G401 (cell line): ENCODE measurements at places on chromosomes 7 and 10.

- no peak for DNase-seq
Observed at GRCh38 chr10:131574363-131574706, 262.8 kb upstream of the TCERG1L start.

- no peak for DNase-seq
Observed at GRCh38 chr10:122140461-122140902, 130.6 kb upstream of the BTBD16 start.

DNA sequence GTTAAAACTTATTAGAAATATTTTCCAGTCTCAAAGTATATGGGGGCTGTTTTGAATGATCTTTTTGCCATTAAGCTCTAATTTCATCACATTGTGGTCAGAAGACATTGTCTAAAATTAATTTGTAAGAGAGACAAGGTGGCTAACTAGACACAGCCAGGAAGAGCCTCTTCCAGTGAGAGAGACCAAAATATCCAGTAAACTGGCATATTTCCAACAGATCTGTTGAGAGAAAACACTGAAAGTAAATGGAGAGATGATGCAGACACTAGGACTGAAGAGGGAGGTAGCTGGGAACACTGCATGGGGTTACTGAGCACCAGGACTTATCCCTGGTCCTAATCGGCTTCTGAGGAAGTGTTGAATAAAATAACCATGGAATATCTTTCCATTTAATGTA, 101.5 kb upstream of the TAS2R16 start:
- peak; percentile 80 for DNase-seq

GRCh38 chr10:68897336-68897741, 3.8 kb upstream of the DDX50 start:
- DNase-seq: peak; percentile 78

- no peak for DNase-seq
Observed at GRCh38 chr7:157495594-157495993, 158.8 kb downstream of the DNAJB6 start.

DNA sequence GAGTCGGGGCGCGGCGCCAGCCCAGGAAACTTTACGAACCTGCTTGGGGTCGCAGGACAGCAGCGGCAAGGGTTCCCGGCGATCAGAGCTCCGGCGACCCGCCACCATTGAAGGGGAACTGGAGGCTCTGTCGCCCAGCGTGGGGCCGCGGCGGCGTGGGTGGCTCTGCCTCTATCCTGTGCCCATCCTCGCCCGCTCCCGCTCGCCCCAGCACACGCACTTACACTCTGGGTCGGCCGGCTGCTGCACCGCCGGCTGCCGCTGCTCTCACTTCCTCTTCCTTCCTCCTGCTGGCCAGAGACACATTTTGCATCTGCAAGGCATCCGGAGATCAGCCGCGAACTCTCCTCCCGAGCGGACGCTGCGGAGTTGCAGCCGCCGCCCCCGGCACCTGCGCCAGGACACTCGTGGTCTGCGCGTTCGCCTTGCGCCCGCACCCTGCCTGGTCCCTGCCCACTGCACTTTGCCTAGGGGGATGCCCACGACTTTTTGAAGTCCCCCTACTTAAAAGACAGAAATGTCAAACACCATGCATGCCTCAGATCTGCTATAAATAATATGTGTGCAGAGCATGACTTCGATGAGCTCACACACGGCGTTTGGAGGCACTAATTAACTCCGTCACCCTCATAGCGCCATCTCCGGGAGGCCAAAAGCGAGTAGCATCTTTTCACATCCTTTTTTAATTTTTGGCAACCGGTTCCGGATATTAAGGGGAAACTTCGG, at the start of gene ELMO1:
ELMO1 (minus strand) TSS at position 229 of the 726 bp plus-strand sequence. CDS start 106,174 bp downstream, outside the sequence.
- DNase-seq: peak; percentile 8

DNA sequence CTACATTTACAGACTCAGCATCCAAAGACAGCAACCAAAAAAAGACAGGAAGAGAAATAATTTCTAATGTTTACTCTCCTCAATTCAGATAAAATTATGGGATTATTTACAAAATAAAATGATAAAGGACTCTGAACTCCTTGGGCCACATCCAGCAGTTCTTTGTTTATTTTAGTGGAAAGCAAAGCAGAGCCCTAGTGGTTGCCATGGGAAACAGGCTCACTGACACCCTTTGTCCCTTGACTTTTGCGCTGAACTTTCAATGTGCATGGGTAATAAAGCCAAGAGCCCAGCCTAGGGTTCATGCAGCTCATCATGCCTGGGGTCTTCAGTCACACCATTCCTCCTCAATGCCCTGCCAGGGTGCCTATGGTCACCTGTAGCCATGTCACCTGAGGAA, 442.6 kb upstream of the IGFBP3 start:
- DNase-seq: no peak

DNA sequence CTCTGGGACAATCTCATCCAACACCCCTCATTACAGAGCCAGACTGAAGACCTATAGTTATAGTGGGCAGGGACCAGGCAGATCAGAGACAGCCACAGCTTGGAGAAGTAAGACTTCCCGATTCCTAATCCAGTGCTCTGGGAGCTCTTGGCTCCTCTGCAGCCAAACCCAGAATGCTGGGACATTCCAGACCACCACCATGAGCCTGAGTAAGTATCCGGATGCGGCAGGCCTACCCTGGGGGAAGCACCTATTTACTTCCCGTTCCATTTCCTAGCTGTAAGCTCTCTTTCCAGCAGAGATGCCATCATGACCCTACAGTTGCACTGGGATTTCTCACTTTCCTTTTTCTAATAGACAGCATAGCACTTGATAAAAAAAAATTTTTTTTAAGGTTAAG, 16.4 kb downstream of the HIP1 start:
- no peak for DNase-seq

GRCh38 chr10:121285406-121286196, 312.6 kb downstream of the FGFR2 start:
- no peak for DNase-seq

GRCh38 chr10:48444266-48444665, 137.8 kb downstream of the MAPK8 start:
- DNase-seq: peak; percentile 18

- DNase-seq: no peak
Observed at GRCh38 chr10:112851181-112851580, 98.9 kb upstream of the TCF7L2 start.

GRCh38 chr10:116627386-116627933, 6.7 kb downstream of the PNLIPRP2 start:
- DNase-seq: no peak

GRCh38 chr10:120392671-120393079, 64.4 kb upstream of the PLPP4 start:
- no peak for DNase-seq

DNA sequence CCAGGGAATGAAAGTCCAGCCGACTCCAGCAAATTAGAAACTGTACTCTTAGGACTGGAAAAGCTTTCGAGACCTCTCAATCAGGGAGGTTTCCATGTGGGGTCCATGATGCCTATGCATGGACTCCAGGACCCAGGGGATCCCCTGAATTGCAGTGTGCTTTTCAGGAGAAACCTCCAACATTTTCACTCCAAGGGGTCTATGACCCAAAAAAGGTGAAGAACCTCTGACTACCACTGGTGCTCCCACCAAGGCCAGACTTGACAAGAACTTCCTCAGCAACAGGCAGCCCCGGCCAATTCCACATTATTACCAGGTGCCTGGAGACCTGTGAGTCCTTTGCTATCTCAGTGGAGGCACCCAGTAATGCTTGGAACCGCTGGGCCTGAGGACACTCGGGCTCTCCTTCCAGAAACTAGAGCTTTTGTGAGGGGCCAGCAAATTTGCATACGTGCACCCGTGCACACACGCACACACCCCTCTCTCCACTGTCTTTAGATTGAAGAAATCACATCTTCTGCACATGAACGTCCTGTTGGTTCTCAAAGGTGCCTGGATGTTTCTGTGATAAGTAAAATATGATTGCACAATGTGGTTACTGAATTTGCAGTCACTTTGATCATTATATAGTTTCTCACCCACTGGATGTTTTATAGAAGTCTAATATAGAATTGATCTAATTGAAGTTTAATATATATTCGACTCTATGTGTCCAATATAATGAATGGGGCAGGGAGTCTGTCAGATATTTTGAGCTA, 54.7 kb downstream of the SYPL1 start:
- DNase-seq: no peak

DNA sequence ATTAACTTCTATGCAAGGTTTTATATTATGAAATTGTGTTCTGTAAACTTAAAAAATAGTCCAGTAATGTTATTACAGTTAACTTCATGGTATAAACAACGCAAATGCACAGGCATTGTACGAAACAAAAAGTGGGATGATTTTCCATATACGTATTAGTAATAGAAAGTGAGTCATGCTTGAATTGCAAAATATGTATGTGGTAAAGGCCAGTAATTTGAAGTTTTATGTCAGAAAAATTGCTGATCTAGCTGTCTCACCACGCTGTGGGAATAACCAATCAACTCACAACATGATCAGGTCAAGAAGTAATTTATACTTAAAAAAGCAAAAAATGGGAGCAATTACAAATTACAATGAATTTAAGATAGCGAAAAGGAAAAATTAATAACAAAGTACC, 37.0 kb upstream of the GLI3 start:
- no peak for DNase-seq

GRCh38 chr7:117875566-117875965, 2.3 kb upstream of the CTTNBP2 start:
- no peak for DNase-seq

DNA sequence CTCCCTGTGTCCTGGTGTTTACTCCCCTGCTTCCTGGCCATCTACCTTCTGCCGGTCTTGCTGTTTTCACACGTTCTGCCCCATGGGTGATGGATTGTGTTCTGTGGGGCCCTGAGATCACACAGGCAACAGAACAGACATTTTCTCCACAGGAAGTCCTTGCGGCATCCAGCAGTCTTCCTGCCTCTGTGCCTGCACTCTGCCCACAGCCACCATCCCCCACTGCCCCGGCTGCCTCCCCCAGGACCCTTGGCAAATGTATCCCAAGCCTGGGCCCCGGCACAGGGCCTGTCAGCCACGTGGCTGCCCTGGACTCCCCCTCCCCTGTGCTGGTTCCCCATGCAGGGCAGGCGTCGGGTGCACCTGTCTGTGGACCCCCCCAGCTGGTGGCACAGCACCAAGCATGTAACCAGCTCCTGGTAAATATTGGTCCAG, 184.2 kb downstream of the WDR37 start:
- DNase-seq: no peak

DNA sequence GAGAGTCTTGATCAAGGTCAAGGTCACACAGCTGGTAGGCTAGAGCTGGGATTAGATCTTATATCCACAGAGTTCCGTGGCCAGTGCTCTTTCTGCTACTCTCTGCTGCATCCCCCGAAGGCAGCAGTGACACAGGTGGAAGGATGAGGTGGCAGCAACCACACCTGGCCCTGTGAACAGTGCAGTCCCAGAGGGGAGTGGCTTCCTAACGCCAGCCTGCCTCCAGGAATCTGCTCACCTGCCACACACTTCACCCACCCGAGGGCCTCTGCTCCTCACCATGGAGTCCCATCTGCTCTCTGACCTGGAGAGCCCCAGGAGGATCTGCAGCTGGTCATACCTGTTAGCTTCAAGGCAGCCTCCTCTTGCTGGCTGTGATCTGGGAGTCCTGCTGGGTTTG, 484.2 kb downstream of the PLXNA4 start:
- DNase-seq: no peak

- DNase-seq: no peak
Observed at GRCh38 chr7:50914460-50914859, 131.8 kb upstream of the GRB10 start.

DNA sequence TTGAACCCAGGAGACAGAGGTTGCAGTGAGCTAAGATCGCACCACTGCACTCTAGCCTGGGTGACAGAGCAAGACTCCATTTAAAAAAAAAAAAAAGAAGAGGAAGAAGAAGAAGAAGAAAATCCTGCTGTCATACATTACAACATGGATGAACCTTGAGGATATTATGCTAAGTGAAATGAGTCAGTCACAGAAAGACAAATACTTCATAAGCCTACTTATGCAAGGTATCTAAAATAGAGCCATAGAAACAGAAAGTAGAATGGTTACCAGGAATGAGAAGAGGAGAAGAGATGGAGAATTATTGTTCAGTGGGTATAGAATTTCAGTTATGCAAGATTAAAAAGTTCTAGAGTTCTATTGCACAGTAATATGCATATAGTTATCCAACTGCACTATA, 466.5 kb downstream of the PLXNA4 start:
- DNase-seq: no peak

- no peak for DNase-seq
Observed at GRCh38 chr10:129965959-129966358, 1.9 kb upstream of the EBF3 start.

DNA sequence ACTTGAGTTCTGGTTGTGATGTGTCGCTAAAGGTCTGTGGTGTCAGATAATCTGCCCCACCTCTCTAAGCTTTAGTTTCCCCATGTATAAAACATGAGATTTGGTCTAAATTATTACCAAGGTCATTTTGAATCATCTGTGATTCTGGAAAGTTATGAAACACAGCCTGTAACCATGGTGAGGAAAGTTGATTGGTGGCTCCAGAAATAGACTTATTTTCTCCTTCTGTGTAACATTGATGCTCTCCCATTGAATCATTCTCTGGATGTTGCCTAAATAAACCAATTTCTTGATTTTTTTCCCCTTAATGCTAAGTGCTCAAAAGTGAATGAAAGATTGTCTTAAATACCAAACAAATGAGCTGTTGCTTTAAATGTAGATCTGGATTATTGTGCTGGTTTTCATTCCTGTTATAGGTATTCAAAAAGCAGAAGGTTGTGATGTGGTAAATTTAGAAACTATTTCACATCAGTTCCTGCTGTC, 30.0 kb upstream of the PCGF5 start:
- no peak for DNase-seq

GRCh38 chr7:89681448-89681847, 472.8 kb upstream of the STEAP1 start:
- no peak for DNase-seq

- DNase-seq: no peak
Observed at GRCh38 chr7:126398285-126398684, 854.5 kb downstream of the GRM8 start.

DNA sequence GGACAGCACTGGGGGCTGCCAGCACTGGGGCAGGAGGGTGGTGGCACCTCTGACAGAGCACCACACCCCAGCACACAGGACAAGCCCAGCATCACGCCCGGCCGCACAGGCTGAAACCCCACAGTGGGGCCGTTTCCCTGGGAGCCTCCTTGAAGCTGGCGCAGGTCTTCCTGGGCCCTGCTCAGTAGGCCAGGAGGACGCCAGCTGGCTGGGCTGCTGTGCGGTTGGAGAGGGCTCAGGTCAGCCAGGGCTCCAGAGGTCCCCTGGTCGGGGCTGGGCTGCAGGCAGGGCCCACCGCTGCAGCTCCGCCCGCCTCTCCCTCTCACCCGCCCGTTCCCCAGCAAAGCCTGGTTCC, 137.3 kb downstream of the TCERG1L start:
- DNase-seq: no peak

DNA sequence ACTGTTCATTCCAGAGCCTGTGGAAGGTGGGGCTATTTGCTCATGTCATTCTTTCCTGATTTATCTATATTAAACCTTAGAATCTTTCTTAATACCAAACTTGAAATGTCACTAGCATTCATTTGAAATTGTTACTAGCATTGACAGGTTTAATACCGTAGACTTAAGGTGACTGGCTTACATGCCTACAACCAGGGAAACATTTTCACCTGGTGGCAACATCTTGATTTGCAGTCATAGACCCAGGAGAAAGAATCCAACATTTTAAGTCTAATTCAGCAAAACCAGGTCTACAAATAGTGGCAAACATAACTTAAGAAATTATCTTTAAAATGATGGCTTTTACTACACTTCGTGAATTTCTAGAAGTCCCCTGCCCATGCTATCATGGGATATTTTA, 353.7 kb downstream of the HTR7 start:
- DNase-seq: no peak
